ENCODE measurements at places on chromosomes 6 and 20. TPM values are rescaled to one million over a fixed set of nuclear protein-coding genes. Genes with fewer than 3 reads are reported as not detected.

GRCh38 chr6:73234733-73235132 lies 9.4 kb upstream of the KHDC1L start:
- no peak for DNase-seq

DNA sequence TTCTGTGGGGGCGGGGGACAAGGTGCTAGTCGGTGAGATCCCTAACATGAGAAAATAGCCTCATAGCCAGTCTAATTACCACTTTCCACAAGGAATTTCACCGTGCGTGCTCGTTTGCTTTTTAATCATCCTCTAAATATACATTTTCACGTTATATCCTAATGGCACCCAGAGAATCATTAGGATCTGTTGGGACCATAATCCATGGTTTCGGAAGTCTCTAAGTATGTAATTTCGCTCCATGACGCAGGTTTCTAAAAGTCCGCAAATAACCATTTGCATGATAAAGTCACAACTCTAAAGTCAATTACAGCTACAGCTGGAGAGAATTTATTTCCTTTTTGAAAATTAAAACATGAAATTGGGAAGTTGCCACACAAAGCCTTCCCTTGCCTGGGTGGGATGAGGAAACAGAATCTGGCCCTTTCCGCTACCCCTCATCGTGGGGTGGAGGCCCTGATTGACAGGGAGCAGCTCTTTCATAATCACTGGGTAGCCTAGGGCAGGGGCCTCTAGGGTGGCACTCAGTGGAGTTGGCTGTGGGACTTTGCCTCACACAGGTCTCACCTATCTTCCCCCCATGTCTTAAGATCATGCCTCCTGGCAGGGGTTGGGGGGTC lies 81.9 kb downstream of the LRFN2 start:
- no peak for DNase-seq

DNA sequence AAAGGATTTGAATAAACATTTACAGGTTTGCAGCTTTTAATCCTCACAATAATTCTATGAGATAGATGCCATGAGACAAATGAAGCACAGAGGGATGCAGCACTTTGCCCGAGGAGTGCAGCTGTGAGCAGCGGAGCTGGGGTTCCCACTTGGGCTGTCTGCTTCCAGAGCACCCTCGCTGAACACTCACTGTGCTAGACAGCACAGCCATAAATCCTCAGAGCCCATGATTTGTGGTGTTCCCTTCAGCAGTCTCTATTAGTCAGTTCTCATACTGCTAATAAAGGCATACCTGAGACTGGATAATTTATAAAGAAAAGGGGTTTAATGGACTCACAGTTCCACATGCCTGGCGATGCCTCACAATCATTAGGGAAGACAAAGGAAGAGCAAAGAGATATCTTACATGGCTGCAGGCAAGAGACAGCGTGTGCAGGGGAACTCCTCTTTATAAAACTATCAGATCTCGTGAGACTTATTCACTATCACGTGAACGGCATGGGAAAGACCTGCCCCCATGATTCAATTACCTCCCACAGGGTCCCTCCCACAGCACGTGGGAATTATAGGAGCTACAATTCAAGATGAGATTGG lies 25.3 kb upstream of the CTAGE9 start:
- DNase-seq, result no peak

The FABP7 gene
- 0.86 TPM for polyA plus RNA-seq

DNA sequence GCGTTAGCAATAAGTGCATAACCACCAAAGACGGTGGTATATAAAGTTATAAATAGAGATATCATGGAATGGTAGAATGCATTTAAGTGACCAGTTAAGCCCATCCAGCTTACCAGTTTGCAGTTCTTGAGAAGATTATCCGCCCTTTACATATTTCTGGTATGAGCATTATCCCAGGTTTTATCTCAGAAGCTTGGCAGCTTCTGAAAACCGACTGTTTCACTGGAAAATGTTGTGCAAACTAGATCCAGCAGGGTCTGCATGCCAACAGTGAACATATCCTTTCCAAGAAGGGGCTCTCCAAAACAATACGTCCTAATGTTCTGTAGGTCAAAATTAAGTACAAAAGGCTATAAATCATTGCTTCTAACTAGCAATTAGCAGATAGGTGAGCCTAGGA lies 29.5 kb upstream of the SHLD1 start:
- no peak for DNase-seq

DNA sequence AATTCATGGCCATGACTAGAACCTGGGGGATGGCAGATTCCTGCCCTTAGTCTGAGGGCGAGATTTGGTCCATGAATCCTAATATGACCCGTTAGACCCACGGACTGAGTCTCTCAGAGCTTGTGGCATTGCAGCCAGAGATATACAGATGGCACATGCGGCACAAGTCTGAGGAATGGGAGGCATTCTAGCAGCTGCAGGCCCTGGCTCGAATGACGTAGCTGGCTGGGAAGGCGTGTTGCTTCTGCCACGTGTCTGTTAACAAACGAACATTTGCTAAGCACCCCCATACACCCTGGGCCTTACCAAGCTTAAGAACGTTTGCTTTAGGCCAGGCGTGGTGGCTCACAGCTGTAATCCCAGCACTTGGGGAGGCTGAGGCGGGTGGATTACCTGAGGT lies 68.0 kb downstream of the CD164 start:
- DNase-seq, result no peak

GRCh38 chr6:12200761-12201160 lies 89.4 kb upstream of the EDN1 start:
- no peak for DNase-seq

- no peak for DNase-seq
Observed at GRCh38 chr6:17086469-17086868, 15.4 kb upstream of the STMND1 start.

DNA sequence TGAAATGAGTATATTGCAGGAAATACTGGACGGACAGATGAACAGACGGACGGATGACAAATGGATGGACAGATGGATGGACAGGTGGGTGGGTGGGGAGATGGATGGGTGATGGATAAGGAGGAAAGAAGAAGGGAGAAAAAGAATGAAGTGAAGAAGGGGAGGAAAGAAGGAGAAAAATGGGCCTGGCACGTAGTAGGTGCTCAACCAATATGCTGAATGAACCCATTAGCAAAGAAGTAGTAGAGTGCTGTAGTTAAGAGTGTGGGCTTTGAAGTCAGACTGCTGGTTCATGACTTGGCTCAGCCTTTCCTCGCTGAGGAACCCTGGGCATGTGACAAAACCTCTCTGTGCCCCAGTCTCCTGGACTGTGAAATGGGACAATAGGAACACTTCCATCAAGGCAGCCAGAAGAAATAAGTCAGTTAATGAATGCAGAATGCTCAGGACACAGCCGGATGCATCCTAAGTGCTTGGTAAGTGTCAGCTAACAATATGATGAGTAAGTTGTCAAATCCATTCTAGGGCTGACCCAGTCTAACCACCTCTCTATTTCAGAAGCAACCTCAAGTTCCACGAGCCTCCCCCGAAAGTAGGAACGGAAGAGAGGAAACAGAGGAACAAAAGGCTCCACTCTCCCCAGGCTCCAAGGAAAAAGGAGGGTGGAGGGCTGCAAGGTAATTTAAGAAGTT lies 37.9 kb downstream of the PREX1 start:
- no peak for DNase-seq

DNA sequence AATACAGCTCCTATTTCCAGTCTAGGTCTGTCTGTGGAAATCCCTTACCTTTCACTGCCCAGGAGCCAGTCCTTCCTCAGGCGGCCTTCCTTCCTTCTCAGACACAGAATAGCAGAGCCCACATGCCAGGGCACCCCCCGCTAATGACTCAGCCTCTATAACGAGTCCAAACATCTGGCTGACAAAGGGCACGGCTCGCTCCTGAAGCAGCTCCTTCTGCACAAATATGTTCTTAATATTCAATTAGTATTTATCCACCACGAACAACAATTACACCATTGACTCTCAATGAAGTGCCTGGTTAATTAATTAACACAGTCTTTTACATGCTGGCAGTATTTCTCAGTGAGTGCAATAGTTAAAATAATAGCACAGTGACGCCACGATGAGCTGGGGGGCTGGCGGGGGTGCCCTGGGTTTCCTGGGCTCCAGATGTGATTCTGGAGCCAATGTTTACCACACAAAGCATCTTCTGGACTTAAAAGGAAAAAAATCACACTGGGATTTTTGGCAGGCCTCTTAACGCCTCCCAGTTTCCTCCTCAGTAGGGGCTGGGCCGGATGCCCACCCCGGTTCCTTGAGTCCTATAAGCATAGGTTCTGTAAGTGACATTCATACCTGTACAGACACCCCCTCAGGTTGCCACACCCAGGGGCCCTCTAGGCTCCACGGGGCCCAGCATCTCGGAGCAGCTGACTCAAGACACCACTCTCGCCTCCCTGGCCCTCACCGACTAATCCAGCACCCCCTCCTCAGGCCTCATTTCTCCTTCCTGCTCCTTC lies 158.6 kb upstream of the MLN start:
- DNase-seq, result no peak

The RAD21L1 gene
- polyA plus RNA-seq, result not detected

DNA sequence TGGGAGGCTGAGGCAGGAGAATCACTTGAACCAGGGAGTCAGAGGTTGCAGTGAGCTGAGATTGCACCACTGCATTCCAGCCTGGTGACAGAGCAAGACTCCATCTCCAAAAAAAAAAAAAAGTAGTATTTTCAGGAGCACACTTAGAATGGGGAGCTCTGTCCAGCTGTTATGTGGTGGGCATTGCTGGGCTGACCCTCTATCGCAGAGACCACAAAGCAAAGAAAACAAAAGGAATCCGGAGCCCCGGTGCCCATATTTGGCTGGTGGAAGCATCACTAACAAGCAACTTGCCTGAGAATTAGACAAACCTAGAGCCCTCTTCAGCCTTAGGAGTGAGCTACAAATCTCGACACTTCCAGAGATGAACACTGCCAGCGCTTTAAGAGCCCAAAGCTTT lies 137.3 kb upstream of the GPR6 start:
- no peak for DNase-seq

The MYL9 gene
- polyA plus RNA-seq, result 276 TPM

- DNase-seq, result no peak
Observed at GRCh38 chr6:142325111-142325510, 23.3 kb downstream of the ADGRG6 start.

DNA sequence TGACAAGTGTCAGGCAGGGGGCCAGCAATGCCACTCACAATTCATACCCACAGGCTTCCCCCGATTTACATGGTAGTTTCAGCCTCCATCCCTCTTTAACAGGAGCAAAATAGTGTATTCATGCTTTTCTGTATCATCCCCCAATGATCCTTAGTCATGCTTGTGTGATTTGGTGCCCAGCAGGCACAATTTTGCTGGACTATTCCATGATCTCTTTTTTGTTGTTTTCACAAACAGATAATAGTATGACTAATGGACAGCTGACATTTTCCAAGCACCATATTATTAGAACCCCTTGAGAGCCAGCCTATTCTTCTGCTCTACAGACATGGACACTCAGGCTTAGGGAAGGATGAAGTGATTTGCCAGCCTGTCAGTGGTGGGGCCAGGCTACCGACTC lies 128.2 kb upstream of the RIPOR2 start:
- DNase-seq, result no peak

- DNase-seq, result no peak
Observed at GRCh38 chr6:13454286-13455221, 32.8 kb downstream of the GFOD1 start.

DNA sequence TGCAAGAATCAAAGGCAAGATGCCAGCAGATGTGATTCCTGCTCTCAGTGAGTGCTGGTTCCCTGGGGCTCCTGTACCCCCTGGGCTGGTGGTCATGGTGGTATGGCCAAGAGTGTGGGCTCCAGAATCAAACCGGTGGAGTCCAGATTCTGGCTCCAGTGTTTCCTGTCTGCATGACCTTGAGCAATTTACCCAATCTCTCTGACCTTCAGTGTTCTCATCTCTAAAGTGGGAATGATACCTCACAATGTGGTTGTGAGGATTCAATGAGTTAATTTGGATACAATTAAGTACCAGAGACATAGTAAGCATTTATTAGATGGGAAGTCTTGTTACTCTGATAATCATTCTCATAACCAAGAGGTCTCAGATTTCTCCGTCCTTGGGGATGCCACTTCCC lies 218.4 kb upstream of the JARID2 start:
- DNase-seq, result no peak

DNA sequence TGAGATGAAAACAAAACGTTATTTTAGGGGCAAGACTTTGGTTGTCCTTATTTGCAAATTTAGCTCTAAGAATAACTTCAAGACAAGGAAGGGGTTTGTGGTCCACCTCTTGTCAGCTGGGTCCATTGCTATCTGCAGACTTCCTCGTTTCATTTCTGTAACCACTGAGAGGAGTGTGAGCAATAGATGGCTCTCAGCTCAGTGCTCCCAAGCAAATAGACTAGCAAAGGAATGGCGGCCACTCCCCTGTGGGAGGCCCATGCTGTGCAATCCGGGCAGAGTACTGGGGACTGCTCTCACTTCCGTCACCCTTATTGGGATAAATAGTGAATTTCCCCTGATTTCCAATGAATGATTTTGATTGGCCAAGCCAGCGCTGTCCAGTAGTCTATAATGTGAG lies 176.6 kb downstream of the ZDHHC14 start:
- no peak for DNase-seq

The CDH26 gene
- 0.54 TPM for polyA plus RNA-seq

The SCAND1 gene
- 27.5 TPM for polyA plus RNA-seq

The NHLRC1 gene
- 1.9 TPM for polyA plus RNA-seq

The ENPP4 gene
- polyA plus RNA-seq, result 14.9 TPM

GRCh38 chr20:16552015-16552414 lies 21.2 kb downstream of the KIF16B start:
- no peak for DNase-seq

- no peak for DNase-seq
Observed at GRCh38 chr6:142796571-142796970, 148.4 kb downstream of the HIVEP2 start.

The FAM50B gene
- polyA plus RNA-seq, result 12.4 TPM

The RBBP8NL gene
- 0.04 TPM for polyA plus RNA-seq

The PEX7 gene
- polyA plus RNA-seq, result 5.6 TPM

The SIRPD gene
- not detected for polyA plus RNA-seq

DNA sequence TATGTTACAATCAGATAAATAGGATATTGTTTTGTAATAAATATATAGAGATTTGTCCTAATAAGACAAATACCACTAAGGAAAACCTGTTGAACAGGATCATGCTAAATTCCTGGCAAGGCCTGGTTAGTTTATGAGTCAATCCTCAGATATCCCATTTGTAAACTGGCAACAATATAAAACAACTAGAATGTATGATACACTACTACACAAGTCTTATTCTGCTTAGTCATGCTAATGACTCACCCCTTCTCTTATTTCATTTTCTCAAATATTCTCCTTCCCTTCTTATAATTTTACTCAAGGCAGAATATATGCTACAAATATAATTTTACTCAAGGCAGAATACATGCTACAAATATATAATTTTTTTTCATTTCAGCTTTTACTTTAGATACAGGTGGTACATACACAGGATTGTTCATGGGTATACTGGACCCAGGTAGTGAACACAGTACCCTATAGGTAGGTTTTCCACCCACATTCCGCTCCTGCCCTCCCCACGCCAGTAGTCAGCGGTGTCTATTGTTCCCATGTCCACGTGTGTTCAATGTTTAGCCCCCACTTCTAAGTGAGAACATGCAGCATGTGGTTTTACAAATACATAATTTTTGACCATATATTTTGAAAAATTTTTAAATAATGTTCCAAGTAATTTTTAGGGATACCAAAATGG lies 6.3 kb downstream of the OSER1 start:
- no peak for DNase-seq
